ENCODE measurements at places on chromosomes 6 and 20. TPM values are rescaled to one million over a fixed set of nuclear protein-coding genes. Genes with fewer than 3 reads are reported as not detected.

KIAA1755 gene
- 17.6 TPM for total RNA-seq

- peak overlapping the region; percentile 35 for H3K27ac ChIP-seq
- peaks cover 53% of the 10 kb centered on the region for H3K4me1 ChIP-seq
- no peaks in the 10 kb centered on the region for H3K27me3 ChIP-seq
- DNase-seq = no peak
Measured at GRCh38 chr6:157066781-157067491, 256.4 kb downstream of the TMEM242 start.

DNA sequence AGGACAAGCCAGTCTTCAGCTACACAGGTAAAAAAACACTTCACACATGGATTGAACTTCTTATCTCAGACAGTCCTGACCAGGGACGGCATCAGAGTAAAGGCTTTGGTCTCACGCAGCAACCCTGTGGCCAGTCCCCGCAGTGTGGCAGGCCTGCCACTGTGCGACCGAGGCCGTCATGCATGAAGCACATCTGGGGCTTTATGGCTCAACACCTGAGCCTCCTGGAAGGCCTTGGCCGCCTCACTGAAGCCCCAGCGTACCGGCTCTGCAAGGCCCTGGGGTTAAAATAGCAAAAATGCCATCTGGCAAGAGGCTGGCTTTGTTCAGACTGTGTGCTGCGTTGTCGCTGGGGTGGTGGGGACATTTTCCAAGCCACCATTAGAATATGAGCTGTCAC is 32.8 kb downstream of the TBC1D7 start:
- no peak overlapping the region for H3K4me3 ChIP-seq
- H3K27me3 ChIP-seq = no peaks in the 10 kb centered on the region
- DNase-seq = no peak
- no peaks in the 10 kb centered on the region for H3K4me1 ChIP-seq
- H3K27ac ChIP-seq = no peak overlapping the region

EYS gene
- not detected for total RNA-seq

RREB1 gene
- total RNA-seq = 28.4 TPM

GRCh38 chr6:128731249-128732165 is 151.4 kb upstream of the LAMA2 start:
- no peak overlapping the region for H3K4me3 ChIP-seq
- no peaks in the 10 kb centered on the region for H3K4me1 ChIP-seq
- no peak overlapping the region for H3K27ac ChIP-seq
- no peak for DNase-seq
- no peaks in the 10 kb centered on the region for H3K36me3 ChIP-seq

LRFN2 gene
- total RNA-seq = not detected

All from chondrocyte (in vitro differentiated cells).